Gastrocnemius medialis (tissue), 4 donors: ENCODE measurements at places on chromosomes 6 and 20.

GRCh38 chr20:38291966-38292365 lies 12.0 kb upstream of the BPI start:
- DNase-seq = no peak

DNA sequence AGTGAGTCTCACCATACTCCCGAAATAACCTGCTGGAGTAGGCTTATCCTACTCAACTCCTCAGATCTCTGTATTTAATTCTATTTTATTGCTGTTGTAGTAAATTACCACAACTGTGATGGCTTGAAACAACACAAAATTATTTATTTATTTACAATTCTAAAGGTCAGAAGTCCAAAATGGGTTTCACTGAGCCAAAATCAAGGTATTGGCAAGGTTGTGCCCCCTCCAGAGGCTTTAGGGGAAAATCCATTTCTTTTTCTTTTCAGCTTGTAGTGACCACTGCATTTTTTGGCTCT lies 869 bp upstream of the SLC17A2 start:
- DNase-seq = no peak

- no peak for DNase-seq
These were observed 249.5 kb upstream of the THEMIS start for GRCh38 chr6:128150376-128150775.

DNA sequence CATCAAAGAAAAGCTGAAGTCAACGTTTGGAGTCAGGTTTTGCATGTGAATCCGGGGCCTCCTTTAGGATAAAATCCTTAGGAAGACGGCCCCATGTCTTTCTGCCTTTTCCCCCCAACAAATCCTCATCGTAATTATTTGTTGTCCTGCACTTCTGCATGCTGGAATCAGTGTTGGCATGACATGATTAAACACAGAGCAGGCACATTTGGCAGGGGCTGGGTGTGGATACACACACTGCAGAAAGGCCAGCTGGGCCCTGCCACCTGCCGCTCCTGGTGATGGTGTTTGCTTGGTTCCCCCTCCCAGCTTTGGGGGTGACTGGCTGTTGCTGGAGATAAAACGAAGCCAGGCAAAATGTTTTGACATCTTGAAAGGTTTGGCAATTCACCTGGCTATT lies 46.3 kb upstream of the FOXA2 start:
- no peak for DNase-seq

DNA sequence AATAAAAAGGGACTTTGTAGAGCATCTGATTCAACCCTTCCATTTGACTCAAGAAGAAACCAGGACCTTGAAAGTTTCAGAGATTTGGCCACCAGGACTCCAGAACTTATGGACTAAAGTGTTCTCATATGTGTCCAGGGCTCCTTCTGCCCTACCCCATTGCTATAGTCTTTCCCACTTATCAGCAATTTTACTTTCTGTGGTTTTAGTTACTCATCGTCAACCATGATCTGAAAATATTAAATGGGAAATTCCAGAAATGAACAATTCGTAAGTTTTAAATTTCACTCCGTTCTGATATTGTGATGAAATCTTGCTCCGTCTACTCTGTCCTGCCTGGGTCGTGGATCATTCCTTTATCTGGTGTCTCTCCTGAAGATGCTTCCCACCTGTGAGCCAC lies 259.8 kb downstream of the PHACTR1 start:
- no peak for DNase-seq

GRCh38 chr20:56465997-56466396 lies 2.4 kb upstream of the RTF2 start:
- DNase-seq = no peak

GRCh38 chr20:38297916-38298674 lies 5.9 kb upstream of the BPI start:
- no peak for DNase-seq
